ENCODE measurements at places on chromosomes 11 and 22.

DNA sequence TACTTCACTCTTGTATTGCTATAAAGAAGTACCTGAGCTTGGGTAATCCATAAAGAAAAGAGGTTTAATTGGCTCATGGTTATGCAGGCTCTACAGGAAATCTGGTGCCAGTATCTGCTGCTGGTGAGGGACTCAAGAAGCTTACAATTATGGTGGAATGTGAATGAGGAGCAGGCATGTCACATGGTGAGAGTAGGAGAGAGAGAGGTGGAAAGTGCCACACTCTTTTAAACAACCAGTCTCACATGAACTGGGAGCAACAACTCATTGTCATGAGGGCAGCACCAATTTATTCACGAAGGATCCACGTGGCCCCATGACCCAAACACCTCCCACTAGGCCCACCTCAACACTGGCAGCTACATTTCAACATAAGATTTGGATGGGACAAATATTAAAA lies 24.6 kb upstream of the IGLL5 start:
- no peak for DNase-seq

DNA sequence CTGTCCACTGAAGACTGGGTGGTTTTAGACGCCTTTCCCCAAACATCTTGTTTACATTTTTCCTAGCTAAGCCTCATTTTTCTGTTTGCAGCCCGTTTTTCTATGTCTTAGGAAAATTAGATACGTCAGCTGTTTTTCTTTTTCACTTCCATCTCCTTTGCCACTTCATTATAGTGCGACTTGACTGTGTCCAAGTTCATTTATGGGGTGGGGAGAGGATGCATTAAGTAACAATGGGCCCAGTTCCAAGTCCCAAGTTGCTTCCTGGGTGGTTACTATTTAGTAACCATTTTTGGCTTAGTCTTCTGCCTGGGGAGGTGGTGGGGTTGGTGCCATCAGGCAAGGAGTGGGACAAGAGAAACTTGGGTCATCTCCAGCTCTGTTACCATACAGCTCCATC lies 83.0 kb downstream of the TRAF6 start:
- no peak for DNase-seq

DNA sequence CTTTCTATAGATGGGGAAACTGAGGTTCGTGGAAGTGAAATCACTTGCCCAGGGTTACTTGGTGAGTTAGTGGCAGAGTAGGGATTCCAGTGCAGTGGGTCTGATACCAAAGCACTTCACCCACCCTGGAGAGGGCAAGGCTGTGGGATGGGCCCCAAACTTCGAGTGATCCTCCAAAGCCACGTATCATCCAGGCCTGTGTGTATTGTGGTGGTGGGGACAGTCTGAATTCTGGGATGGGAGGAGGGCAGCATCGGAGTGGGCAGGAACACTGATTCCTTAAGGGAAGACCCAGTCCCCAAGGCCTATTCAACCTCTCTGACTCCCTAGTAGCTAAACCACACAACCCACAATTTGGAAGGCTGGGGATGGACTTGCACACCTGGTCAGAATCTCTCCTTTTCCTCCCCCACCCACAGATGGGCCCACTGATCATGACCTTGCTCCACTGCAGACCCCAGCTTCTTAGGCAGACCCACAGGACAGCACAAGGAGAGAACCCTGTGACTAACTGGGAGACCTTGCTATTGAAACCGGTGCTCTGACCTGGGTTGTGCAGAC lies 11.5 kb downstream of the TMPRSS13 start:
- no peak for DNase-seq

DNA sequence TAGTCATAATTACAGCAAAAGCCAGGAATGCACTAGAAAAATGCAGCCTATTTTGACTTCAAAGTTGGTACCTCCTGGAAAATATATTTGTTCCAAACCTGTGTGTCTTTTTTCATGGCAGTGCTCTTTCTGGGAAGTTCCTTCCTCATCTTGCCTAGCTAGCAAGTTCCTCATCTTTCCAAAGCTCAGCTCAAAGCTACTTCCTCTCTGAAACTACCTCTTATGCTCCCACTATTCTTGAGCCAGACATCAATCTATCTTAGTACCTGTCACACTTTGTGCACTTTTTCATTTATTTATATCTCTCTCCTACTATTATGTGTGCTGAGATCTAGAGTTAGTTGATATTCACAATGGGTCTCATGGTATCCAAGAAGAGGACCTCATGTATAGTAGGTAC lies 191.6 kb upstream of the CCDC90B start:
- DNase-seq, result no peak

DNA sequence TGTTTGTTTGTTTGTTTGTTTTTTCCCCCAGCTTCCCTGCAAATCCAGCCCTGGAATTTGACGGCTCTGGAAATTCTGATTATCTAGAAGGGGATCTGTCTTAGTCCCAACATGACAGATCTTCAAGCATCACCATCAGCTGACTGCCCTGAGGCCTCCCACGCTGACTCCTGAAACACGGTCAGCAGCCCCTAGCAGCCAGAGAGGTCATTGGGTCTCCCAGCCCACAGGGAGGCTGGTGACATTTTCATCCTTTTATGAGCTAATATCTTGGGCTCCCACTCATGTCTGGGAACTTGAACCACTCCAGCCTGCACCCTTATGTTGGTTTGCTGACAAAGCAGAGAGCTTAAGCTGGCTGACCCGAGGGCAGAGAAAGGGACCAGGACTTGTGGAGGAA lies 66.0 kb upstream of the TIMP3 start:
- no peak for DNase-seq

- peak; percentile 55 for DNase-seq
These were observed 1.3 kb upstream of the STX3 start for GRCh38 chr11:59753650-59754493.

DNA sequence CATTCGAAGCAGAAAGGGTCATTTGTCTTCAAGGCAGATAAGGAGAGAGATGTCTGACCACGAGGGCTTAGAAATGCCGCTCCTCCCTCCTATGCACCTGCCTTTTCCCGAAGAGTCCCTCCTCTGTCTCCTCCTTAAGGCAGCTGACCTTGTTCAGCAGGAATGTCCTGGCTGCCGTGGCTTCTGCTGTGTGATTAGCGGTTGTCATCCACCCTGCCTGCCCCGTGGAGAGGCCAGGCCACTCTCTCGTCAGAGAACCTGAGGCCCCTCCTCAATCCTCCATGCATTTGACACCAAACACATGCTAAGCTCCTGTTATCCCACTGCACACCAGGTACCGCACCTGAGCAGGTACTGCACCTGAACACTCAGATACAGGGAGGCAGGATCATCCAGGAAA lies 834.6 kb downstream of the TBC1D22A start:
- DNase-seq, result no peak

DNA sequence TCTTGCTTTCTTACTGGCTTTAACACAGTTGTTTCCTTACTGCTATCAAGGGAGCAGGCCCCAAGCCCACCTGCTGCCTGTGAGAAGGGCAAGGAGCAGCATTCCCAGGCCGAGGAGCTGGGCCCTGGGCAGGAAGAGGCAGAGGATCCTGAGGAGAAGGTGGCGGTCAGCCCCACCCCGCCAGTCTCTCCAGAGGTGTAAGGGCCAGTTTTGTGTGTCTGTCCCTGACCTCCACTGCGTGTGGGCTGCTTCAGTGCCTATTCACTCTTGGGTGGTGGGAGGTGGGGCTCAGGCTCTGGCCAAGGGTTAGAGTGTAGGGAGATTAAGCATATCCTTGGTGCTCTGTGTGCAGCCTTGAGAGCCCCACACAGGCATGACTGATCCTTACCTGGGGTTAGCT lies 55.1 kb downstream of the CEP164 start:
- no peak for DNase-seq

All from stimulated activated CD8-positive, alpha-beta memory T cell treated with anti-CD3 and anti-CD28 coated beads, Interleukin-12 subunit alpha, Interleukin-12 subunit beta, amount 100 ng/mL, for 4 hours (primary cell).